Lower leg skin (tissue), 4 donors: ENCODE measurements at places on chromosomes 16 and 17. TPM values are rescaled to one million over a fixed set of nuclear protein-coding genes. Genes with fewer than 3 reads are reported as not detected.

DNA sequence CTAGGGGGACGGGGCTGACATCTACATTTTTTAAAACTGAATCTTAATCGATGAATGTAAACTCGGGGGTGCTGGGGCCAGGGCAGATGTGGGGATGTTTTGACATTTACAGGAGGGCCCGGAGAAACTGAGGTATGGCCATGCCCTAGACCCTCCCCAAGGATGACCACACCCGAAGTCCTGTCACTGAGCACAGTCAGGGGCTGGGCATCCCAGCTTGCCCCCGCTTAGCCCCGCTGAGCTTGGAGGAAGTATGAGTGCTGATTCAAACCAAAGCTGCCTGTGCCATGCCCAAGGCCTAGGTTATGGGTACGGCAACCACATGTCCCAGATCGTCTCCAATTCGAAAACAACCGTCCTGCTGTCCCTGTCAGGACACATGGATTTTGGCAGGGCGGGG is 21.4 kb downstream of the ADAM11 start:
- DNase-seq, result no peak

DNA sequence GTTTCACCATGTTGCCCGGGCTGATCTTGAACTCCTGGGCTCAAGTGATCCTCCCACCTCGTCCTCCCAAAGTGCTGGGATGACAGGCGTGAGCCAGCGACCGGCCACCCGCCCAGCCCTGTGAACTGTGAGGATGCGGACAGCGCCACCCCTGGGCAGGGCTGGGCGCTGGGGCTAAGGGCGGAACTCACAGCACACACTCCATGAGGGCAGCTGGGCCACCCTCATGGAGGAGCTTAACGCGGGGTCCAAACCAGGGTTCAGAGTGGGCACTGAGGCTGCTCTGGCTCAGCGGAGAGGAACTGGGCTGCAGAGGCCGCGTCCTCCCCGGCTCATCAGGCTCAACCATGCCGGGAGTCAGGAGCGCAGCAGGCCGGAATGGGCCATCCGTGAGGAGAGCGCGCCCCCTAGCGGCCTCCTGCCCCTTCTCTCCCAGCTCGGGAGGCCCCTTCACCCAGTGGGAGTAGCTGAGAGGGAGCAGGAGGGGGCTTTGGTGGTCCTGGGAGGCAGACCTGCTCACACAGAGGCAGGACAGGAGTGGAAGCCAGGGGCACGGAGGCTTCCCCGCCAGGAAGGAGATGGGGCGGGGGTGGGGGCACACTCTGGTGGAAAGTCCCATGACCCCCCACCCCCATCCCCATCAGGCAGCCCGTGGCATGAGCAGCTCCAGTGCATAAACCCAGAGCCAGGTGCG is 13.8 kb downstream of the CORO7 start:
- DNase-seq, result peak; percentile 96

DNA sequence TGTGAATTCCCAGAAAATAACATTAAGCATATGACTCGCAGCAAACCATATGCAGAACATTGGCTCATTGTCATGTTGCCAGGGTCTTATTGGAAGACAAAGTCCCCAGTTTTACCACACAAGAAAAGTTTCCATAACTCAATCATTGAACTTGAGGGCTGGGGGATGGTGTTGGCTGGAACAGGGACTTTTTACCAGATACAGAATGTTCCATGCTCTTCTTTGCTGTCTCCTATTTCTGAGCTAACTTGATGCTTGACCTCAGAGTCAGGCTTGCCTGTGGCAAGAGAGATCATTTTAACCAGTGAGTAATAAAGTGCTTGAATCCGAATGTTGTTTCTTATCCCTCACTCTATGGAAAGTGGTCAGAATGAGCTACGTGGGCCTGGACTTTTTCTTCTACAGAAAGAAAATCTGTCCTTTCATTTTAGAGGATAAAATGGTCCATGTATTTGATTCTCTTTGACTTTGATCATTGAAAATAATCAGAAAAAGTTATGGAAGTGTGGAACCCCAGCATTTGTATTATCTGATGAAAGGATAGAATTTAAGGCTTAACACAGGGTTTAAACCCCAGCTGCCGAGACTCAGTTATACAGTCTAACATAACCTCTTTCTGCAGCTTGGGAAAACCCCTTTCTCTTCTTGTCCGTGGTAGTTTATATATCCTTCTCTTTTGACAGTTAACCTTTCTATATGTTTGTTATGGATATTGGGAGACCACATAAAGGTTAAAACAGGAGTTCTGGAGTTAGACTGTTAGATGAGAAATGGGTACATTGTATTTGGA is 67.0 kb downstream of the TUBD1 start:
- DNase-seq, result no peak

DNA sequence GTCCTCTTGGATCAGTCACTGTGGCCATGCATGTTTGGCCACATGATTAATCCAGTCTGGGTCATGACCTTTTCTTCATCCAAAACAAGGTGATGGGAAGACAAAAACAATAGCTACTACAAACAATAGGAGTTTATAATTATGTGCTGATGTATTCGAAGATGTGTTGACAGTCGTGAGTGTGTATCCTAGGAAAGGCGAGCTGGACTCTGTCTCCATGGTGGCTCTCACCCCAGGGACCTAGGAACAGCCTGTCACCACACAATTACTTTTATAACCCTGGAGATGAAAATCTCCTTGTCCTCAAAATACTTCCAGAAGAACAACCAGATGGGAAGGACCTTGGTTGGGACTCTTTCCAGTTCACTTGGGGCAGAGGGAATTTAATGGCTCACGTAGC is 9.8 kb upstream of the PLK1 start:
- DNase-seq, result no peak

- DNase-seq, result no peak
Observed at GRCh38 chr16:4218202-4218601, 23.7 kb downstream of the SRL start.

DNA sequence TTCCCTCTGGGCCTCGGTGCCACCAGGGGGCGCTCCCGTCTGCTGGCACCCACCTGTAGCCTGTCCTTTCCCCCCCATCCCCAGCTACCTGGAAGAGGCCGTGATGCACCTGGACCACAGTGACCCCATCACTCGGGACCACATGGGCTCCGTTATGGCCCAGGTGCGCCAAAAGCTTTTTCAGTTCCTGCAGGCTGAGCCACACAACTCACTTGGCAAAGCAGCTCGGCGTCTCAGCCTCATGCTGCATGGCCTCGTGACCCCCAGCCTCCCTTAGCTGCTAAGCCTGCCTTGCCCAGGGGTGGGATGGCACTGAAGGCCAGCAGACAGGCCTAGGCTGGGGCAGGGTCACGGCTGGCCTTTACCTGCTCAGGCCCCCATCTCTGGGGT is 818 bp upstream of the NRN1L start:
- no peak for DNase-seq

DNA sequence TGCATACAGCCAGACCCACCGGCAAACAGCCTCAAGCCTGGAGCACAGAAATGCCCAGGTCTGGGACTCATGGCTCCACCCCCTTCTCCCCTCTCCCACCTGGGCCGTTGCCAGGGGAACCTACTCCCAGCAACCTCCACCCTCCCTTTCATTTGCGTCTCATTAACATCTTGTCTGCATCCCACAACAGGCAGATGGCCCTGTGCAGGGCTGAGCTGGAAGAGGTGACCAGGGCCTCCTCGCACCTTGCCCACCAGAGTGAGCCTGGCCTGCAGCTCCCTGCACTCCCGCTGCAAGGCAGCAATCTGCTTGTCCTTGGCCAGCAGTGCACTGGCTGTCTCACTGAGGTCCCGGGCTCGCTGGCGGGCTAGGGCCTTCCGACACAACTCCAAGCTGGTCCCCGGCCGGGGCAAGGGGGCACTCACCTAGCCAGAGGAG is 3.3 kb downstream of the TSPOAP1 start:
- no peak for DNase-seq

DNA sequence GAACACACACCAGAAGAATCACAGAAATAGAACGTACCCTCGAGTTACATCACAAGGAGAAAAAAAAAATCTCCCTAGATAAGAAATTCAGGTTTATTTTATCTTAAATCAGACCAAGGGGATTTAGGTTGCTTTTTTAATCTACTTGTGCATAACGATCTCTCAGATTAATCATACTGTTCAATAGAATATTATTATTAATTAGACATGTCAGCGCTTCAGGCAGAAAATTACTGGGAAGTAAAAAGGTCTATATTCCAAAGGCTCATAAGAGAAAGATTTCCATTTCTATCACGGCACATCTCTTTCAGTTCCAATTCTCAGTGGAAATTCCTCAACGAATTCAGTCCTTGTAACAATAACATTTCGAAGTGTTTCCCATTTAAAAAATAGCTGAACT is 77.7 kb upstream of the PSMD7 start:
- no peak for DNase-seq

GRCh38 chr17:82931699-82932517 is 92.1 kb upstream of the ZNF750 start:
- DNase-seq, result peak; percentile 88

GRCh38 chr17:65198653-65199382 is 61.6 kb downstream of the RGS9 start:
- DNase-seq, result peak; percentile 21

DNA sequence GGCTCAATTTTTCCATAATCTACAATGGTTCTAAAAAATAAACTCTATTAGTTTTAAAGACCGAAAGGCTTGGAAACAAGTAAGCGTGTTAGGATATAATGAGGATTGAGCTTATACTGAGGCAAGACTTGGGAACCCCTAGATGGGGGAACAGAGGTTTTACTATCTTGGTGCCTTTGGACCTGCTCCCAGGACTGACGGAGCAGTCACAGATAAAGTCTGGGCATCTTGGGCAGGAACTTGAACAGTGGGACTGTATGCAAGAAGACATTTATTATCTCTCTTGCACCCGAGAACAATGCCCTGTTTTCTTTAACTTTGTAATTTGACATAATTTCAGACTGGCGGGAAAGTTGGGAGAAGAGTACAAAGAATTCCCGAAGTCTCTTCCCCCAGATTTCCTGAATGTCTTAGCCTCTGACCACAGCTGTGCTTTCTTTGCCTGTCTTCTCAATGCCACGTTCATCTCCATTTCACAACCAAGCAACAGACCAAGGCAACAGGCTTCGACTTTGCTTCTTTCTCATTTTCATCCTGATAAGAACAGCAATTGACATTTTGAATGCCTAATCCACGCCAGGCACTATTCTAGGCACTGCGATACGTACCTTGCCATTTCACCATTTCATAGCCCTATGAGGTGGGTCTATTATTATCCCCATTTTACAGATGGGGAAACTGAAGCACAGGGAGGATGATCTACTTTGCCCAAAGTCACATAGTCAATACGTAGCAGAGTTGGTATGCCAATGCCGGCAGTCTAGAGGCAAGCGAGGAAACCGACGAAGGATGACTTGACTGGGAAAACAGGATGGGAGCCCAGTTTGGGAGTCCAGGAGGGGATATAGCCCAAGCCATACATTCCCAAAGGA is 3.0 kb upstream of the IL4R start:
- DNase-seq, result peak; percentile 29

SHCBP1 gene
- total RNA-seq, result 1.2 TPM

TEKT3 gene
- total RNA-seq, result not detected

ARL5C gene
- not detected for total RNA-seq

PTX4 gene
- total RNA-seq, result not detected

KRTAP4-1 gene
- 2.1 TPM for total RNA-seq

IL21R gene
- 0.58 TPM for total RNA-seq
